ENCODE measurements at places on chromosomes 12 and 14. TPM values are rescaled to one million over a fixed set of nuclear protein-coding genes. Genes with fewer than 3 reads are reported as not detected.

The ADAM21 gene
- 0.05 TPM for polyA plus RNA-seq

The PPHLN1 gene
- 85.4 TPM for polyA plus RNA-seq

The TBC1D30 gene
- 0.48 TPM for polyA plus RNA-seq

The LRRC43 gene
- polyA plus RNA-seq, result 0.84 TPM

The SALL2 gene
- polyA plus RNA-seq, result 12.5 TPM

The MSRB3 gene
- polyA plus RNA-seq, result not detected
